DMS 273 treated with DMSO at 0.1 percent for 48 hours (cell line): ENCODE measurements at places on chromosomes 11 and 22.

GRCh38 chr22:19438298-19438697 lies 6.0 kb downstream of the MRPL40 start:
- DNase-seq: peak; percentile 47

- no peak for DNase-seq
Measured at GRCh38 chr22:30143265-30143664, 63.0 kb downstream of the HORMAD2 start.

DNA sequence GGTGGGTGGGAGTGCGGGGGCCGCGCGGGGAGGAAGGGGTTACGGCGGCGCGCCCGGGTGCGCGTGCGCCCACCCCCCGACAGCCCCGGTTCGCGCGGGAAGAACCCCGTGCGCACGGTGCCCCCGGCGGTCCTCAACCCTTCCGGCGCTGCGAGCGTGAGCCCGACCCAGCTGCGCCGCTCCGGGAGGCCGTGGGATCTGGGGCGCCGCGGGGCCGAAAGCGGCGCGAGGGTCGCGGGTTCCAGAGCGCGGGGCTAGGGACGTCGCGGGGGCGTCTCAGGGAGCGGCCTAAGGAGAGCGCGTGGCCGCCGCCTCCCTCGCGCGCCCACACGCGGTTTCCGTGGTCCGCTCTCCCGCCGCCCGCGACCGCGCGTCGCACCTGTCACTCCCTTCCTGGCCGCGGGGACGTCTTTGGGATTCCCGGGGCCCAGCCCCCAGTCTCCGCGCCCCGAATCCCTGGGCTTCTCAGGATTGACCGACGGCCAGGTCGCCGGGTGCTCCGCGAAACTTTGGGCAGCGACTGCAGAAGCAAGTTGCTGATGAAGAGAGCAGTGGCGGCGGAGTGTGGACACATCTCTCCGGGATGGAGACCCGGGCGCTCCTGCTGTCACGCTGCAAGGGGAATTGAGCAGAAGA lies 582 bp downstream of the SREBF2 start:
- no peak for DNase-seq

- no peak for DNase-seq
Measured at GRCh38 chr11:118139578-118139977, 13.0 kb downstream of the SCN4B start.

GRCh38 chr11:44561275-44561805 lies 4.1 kb upstream of the CD82 start:
- DNase-seq: no peak

GRCh38 chr11:13287681-13288080 lies 10.1 kb downstream of the BMAL1 start:
- DNase-seq: no peak

DNA sequence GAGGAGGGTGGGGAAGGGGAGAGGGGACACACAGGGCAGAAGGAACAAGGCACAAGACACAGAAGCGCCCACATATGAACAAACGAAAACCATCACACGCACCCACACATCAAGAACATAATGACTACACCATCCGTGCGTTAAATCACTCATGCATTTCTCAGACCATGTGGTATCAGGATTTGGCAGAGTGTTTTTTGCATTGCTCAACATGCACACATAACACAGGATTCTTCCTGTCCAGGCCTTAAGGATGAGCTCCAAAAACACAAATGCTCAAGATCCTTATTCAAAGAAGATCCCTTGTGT lies 309.5 kb downstream of the CADM1 start:
- no peak for DNase-seq

GRCh38 chr11:130454491-130455252 lies 6.2 kb downstream of the ADAMTS15 start:
- DNase-seq: no peak

DNA sequence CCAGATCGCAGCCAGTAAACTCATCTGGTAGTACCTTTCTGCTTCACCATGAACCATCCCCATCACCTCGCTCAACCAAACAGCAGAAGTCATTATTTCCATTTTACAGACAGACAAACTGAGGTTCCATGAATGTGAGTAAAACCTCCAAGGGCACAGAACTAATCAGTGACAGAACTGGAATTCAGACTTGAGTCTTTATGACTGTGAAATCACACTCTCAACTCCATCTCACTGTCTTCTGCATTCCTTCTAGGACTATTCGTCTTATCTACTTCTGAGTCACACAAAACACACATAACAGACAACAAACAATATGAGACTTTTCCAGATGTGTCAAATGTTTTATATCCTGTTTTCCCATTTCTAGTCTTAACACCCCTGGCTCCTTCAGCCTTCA lies 9.3 kb upstream of the NUP50 start:
- DNase-seq: no peak

DNA sequence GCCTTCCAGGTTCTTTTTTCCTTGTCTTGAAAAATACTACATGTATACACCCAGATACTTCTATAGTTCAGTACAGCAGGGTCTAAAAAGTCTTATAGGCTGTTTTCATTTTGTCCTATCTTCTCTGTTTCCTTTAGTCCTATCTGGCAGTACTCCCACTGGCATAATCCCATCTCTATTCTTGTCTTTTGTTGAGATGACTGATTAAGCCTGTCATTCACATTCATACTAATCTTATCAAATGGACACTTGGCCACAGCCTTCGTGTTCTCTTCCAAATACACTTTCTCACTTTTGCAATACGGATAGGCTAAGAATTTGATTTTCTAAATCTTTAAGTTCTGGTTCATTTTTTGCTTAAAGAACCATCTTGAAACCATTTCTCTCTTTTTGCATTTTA lies 42.8 kb downstream of the OR5AK2 start:
- no peak for DNase-seq

- no peak for DNase-seq
Measured at GRCh38 chr11:10409207-10409661, 45.8 kb upstream of the AMPD3 start.

DNA sequence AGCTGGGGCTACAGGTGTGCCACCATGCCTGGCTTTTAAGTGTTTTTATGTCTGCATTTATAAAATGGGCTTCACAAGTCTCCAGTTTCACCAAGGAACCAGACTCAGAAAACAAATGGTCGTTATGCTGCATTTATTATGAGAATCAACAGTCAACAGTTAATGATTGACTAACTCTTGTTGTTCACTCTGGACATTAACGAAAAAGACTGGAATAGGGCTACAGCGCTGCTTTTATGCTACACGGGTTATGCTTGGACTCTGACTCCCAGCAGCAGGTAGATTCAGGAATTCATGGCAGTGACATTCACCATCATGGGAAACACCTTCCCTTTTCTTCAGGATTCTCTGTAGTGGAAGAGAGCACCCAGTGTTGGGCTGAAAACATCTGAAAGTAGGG lies 44.4 kb upstream of the CHKA start:
- DNase-seq: no peak

GRCh38 chr11:18722293-18722637 lies 3.7 kb downstream of the IGSF22 start:
- DNase-seq: no peak

DNA sequence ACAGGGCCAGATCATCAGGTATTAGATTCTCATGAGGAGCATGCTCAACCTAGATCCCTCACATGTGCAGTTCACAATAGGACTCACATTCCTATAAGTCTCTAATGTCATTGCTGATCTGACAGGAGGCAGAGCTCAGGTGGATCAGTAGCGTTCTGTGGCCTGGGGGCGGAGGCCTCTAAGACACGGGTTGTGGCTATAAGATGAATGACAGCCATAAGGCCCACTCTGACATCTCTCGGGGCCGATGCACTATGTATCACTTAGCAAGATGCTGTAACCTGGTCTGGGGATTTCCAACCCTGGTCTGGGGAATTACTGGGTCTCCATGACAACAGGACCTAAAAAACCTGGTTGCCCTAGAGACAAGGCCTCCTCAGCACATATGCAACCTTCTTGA lies 932.7 kb downstream of the TBC1D22A start:
- DNase-seq: no peak

DNA sequence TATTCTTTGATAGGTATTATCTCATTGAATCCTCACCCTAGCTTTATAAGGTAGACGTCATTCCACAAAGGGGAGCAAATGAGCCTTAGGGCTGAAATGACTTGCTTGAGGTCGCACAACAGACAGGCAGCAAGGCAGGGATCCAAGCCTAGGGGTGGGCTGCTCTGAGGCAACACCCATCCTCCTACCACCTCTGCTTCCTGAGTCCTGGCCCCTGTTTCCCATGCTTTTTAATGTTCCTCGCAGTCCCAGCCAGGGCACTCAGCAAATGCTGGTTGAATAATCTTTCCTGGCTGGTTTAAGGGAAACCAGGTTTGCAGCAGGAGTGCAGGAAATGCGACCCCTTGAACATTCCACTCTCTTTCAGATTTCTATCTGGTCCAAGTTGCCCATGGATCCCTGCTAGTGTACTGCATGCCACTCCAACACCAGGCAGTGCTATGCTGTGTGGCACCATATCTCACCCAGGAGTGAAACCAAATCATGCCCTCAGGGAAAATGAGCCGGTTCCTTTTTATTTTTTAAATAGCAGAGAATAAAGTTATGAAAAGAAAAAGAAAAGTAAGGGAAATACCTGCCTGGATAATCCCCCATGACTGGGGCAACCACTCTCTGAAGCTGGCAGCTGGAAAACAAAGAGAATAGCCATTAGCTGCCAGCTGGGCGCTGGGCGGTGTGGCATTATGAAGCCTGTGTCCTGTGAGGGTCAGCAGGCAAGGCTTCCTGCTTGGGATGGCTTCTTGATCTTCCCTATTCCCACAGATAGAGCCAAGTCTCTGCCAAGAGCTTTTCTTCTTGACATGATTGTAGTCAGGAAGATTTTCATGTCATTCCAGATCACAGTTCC lies 21.8 kb downstream of the MICAL2 start:
- no peak for DNase-seq

DNA sequence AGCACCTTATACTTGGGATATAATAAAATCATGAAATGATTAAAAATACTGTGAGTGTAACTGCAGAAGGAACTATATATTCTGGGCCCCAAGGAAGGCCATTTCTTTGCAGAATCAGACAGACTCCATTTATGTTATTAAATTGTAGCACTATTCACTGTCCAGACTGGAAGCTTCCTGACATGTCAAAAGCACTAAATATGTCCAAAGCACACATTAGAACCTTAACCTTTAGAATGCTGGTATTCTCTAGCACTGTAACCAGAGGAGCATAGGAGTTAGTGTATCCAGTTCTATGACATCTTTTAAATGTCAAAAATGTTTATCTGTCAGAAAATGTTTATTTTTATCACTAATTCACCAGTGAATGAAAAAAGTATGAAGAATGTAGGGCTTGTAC lies 246.9 kb downstream of the CADM1 start:
- DNase-seq: no peak

DNA sequence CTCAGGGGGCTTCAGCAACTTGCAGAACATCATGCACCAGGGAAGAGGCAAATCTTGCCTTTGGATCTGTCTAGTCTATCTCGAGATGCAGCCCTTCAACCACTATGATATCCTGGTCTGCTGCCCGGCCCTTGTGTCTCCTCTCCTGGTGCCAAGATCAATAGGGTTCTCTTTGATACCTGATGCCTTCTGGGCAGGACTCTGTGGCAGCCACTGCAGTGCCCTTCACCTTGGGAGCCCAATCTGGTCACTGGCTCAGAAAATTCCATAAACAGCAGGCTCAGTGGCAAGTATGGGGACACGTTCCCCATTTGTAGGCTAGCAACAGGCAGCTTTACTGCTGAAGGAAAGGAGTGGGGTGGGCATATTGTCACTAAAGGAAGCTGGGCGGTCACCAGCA lies 23.4 kb downstream of the SYN3 start:
- DNase-seq: no peak

- no peak for DNase-seq
Measured at GRCh38 chr11:43399983-43400630, 41.4 kb downstream of the TTC17 start.

DNA sequence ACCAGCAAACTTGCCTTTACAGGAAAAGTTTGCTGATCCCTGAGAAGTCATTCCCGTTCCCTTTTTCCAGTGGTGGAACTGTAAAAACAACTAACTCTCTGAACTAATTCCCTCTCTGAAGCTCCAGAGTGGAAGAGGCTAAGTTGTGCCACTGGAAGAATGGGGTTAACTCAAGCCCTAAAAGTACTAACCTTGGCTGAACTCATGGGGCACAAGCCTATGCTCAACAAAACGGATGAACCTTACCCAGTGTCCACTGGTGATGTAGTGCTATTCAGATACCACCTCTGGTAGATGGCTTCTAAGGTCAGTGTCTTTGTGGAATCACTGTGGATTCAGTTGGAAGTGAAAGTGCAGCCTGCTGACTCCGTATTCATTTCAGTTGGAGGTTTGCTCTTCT lies 59.9 kb upstream of the GNAZ start:
- no peak for DNase-seq

- DNase-seq: peak; percentile 52
Measured at GRCh38 chr11:96205460-96205809, 137.6 kb downstream of the MAML2 start.

GRCh38 chr11:92376146-92376599 lies 151.6 kb downstream of the FAT3 start:
- no peak for DNase-seq

DNA sequence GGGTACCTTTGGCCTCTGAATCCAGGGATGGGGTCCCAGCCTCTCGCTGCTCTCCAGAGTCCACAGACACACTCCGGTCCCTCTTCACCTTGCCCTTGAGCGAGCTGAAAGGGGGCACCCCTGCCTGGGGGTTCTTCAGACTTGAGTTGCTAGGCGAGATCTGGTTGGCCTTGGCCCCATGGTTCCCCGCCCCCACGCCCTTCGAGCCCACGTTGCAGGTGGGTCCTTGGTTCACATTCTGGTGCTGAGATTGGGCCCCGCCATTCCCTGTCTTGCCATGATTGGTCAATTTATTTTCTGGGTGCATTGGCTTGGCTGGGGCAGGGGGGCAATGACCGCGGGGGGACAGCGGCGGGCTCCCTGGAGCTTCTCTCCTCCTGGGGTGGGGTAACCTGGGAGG lies 17.5 kb downstream of the BCL9L start:
- DNase-seq: no peak

DNA sequence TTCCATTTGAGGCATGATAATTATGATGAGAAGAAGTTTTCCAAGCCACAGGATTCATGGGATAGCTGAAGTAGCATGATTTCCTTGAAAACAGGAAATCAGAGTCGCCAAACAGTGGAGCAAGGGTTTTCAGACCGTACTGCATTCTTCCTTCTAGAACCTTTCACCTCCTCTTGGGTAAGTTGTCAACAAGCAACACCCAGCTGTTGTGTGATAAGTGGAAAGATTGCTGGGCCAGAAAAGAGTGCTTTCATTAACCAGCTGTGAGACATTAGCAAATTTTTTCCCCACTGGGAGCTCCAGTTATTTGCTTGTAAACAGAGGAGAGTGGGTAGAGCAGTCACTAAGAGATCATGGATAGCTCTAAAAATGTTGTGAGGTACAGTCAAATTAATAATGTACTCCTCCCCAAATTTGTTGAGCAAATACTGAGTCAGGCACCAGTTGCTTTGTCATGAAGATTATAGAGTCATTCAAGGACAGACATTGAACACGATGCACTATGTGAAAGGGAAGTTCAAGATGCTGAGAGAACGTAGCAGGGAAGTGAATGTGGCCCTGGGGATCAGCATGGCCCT lies 11.7 kb upstream of the MPEG1 start:
- no peak for DNase-seq

GRCh38 chr22:25134451-25134850 lies 65.2 kb upstream of the CRYBB3 start:
- DNase-seq: no peak

- DNase-seq: no peak
Measured at GRCh38 chr11:61771985-61772455, 19.6 kb downstream of the MYRF start.

- no peak for DNase-seq
Measured at GRCh38 chr11:83600661-83601060, 314.5 kb upstream of the CCDC90B start.

GRCh38 chr11:108148556-108148955 lies 27.2 kb downstream of the ACAT1 start:
- no peak for DNase-seq

- DNase-seq: no peak
Measured at GRCh38 chr11:60959431-60959830, 7.5 kb upstream of the SLC15A3 start.
